ENCODE measurements at places on chromosomes 12 and 14.

GRCh38 chr14:88934351-88934806 lies 109.9 kb downstream of the TTC8 start:
- peak; percentile 64 for DNase-seq

GRCh38 chr12:6018265-6018664 lies 73.2 kb upstream of the ANO2 start:
- no peak for DNase-seq

GRCh38 chr14:79325557-79325956 lies 885.7 kb downstream of the DIO2 start:
- DNase-seq, result no peak

- DNase-seq, result no peak
Observed at GRCh38 chr14:89440986-89441909, 24.2 kb upstream of the FOXN3 start.

- DNase-seq, result peak; percentile 70
Observed at GRCh38 chr12:27474344-27474743, 27.8 kb downstream of the SMCO2 start.

- no peak for DNase-seq
Observed at GRCh38 chr12:1845427-1845826, 25.1 kb downstream of the LRTM2 start.

GRCh38 chr12:3613641-3614395 lies 122.8 kb downstream of the PRMT8 start:
- no peak for DNase-seq

GRCh38 chr12:109739747-109740693 lies 26.4 kb downstream of the FAM222A start:
- no peak for DNase-seq

DNA sequence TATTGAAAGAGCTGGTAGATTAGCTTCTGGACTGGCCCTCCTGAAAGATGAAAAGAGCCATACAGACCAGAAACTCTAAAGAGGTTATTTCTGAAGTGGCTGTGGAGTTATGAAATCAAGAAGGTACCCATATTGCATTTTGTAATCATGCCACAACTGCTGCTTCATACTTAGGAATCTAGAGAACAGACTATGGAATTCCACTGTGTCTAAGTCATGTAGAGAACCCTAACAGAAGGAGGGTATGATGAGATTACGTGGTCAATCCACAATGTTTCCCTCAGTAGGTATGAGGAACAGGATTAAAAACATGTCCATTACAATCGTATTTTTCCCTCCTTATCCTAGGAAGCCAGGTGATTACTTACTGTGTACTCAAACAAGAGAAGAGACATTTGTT lies 708.8 kb downstream of the RERGL start:
- DNase-seq, result no peak

DNA sequence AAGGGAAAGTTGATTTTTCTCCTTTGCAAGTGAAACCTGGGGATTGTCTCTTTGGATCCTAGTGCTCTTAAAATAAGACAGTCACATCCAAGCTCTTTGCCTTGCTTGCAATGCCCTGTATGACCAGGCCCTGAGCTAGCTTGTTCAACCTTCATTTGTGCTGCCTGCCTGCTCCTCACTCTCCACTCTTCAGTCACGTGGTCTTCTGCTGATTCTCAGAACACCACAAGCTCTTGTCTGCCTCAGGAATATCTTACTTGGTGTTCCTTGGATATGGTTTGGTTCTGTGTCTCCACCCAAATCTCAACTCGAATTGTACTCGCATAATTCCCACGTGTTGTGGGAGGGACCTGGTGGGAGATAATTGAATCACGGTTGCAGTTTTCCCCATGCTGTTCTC lies 318.7 kb downstream of the RMST start:
- DNase-seq, result no peak

GRCh38 chr12:33818313-33818712 lies 204.0 kb upstream of the ALG10 start:
- DNase-seq, result no peak

DNA sequence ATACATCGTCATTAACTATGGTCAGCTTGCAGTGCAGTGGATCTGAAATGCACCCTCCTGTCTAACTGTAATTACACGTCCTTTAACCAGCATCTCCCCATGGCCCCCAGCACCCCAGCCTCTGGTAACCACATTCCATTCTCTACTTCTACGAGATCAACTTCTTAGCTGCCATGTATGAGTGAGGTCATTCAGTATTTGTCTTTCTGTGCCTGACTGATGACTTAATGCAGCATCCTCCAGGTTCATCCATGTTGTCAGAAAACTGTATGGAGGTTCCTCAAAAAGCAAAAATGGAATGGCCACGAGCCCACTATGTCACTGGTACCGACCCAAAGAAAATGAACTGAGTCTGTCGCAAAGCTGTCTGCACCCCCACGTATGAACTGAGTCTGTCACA lies 107.3 kb downstream of the RIMBP2 start:
- DNase-seq, result no peak
